ENCODE measurements at places on chromosomes 16 and 17.

DNA sequence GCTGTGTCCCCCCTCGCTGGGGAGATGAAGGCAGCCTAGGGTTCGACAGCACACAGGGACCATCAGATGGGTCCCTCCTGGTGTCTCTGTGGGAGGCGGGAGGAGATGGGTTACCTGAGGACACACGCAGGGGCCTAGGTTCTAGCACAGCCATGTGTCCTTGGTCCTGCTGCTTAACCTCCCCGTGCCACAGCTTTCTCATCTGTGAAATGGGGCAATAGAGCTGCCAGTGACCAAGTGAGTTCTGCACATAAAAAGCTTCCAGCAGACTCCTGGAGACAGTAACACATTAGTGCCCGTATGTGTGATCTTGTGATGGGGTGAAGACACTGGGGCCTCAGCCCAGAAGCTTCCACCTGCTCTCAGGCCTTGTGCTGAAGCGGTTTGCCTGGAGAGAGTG, 96.0 kb upstream of the GSE1 start:
- no peak for DNase-seq

- DNase-seq, result no peak
Measured at GRCh38 chr16:3004781-3005284, 7.9 kb upstream of the CLDN9 start.

- no peak for DNase-seq
Measured at GRCh38 chr17:38434178-38434665, 6.0 kb downstream of the ARHGAP23 start.

DNA sequence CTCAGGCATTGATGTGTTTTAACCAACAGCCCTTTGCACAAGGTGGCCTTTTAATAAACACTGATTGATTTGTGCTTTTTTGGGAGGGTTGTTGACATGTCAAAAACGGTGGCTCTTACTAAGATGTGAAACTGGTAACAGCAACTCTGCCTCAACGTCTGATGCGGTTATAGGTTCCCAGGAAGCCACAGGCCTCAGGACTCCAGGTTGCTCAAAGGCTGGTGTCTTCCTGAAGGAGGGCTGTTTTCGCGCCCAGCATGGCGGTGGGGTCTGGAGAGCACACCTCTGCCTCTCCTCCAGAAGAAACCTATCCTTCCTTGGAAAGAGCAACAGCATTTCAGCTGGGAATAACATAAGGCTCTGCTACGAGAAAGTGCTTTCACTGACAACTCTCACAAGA, 187.5 kb downstream of the IRF8 start:
- no peak for DNase-seq

- DNase-seq, result no peak
Measured at GRCh38 chr17:67818110-67819002, 6.9 kb upstream of the BPTF start.

DNA sequence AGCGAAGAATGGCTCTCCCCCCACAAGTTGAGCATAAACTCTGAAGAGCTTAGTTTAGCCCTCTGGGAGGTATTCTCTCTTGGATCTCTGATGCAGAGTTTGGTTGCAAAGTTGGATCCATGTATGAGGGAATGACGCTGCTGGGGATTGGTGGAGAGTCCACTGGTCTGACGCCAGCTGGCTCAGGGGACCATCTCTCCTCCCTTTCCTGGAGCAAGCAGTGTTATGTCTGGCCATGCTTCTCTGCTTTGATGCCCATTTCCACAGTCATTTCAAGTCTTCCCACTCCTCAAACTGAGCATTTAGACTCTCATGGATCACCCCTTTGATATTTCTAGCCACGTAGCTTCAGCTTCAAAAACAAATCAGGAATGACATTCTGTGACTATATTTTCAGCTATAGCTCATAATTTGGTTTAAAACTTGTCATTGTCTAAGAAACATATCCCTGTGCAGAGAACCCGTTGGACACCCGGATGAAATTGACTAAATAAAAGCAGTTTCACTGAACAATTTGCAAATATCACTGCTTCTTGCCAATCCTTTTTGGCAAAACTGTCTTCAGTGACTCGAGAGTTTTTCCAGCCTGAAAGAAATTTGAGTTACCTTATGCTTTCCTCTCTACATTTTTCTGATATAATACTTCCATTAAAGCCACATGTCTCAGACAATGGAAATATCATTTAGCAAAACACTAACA, 193.4 kb upstream of the CDH11 start:
- DNase-seq, result no peak

DNA sequence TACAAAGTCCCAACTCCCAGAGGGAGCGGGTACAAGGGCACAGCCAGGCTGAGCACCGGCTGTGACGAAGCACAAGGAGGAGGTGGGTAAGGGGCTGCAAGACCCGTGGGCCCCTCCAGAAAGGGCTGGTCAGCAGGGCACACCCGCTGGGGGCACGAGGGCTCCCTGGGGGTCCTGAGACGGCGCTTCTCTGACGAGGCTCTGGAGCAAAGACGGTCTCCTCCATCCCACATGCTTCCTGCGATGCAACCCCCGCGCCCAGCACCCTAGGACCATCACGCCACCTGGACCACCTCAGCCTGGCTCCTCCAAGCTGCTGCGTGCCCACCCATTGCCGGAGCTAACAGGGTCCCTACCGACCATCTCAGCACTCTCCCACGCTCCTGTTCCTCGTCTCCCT, 8.7 kb downstream of the CCDC57 start:
- DNase-seq, result no peak

- DNase-seq, result peak; percentile 24
Measured at GRCh38 chr16:70788668-70789594, 12.0 kb downstream of the VAC14 start.

- DNase-seq, result no peak
Measured at GRCh38 chr16:31711344-31711845, 162.2 kb upstream of the ZNF267 start.

DNA sequence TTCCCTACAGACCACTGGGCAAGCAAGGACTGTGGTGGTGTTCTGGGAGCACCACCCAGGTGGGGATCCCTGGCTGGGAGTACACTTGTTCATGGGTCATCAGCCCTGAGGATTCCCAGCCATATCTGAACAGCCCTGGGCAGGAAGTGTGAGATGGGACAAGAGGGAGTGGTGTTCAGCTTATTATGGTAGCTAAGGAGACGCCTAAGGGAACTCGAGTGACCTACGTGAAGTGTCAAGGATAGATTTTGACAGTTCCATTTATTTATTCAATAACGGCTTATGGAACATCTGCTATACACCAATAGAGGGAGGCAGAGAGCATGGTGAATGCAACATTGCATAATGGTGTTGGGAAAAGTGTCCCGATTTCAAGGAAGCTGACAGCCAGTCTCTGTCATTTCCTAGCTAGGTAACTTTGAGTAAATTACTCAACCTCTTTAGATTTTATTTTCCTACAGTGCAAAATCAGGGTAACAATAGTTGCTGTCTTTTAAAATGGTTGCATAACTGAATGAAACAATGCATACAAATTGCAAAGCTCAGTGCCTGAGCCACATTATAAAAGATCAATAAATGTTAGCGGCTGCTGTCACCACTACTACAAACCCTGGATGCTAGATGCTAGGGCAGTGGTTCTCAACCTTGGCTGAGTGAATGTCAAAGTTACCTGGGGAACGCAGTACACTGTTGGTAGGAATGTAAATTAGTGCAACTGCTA, 534.1 kb downstream of the GRIN2A start:
- DNase-seq, result no peak

GRCh38 chr16:11450136-11450535, 104.9 kb downstream of the RMI2 start:
- DNase-seq, result no peak

GRCh38 chr17:21174713-21175112, 39.2 kb downstream of the TMEM11 start:
- no peak for DNase-seq

DNA sequence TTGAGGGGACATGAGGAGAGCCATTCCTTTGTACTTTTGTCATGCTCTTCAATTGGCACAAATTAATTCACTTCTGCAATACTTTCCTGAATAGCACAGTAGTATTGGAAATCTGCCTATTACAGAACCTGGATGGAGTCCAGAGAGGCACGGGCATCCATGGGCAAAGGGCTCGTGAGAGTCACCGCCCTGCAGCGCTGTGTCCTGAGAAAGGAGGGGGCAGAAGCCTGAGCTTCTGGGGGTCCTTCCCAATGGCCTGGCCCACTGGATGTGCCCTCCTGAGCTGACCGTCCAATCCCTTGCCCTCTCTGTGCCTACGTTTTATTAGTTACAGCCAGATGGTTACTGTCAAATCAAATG, 3.5 kb downstream of the G6PC1 start:
- DNase-seq, result no peak

GRCh38 chr17:38899421-38899820, 26.0 kb upstream of the LASP1NB start:
- DNase-seq, result no peak

DNA sequence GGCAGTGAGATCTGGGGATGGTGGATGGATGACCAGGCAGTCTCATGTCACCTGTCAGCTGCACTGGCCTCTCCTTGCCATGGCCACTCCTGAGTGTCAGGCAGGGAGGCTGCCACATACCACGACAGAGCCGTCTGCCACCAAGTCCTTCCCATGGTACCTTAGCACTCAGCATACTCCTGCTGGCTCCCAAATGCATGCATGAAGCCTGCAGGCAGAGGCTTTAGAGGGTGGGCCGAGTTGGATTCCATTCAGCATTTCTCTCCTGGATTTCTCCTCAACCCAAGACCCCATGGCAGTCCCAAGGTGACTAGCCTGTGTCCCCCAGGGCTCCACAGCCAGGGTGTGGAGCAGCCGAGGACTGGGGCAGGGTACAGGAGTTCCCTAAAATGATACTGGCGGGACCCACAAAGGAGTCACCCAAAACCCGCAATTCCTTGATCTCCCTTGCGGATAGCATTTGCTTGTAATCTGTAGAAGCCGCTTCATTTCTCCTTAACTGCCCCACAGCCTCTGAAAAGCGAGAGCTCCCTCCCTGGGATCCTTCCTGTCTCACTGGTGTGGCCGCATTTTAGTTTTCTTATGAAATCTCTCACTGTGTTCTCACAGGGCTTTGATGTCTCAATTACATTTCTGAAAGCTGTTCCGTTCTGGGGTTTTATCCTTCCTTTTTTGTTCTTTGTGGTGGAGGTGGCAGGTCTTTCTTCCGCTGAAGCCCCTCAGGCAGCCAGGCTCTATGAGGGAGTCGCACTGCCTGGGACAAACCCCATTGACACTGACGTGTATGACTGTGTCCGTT, 141.4 kb downstream of the SOCS1 start:
- DNase-seq, result no peak

GRCh38 chr16:309476-309875, 26.5 kb downstream of the PDIA2 start:
- no peak for DNase-seq

GRCh38 chr17:74444406-74444805, 12.5 kb downstream of the GPRC5C start:
- no peak for DNase-seq

DNA sequence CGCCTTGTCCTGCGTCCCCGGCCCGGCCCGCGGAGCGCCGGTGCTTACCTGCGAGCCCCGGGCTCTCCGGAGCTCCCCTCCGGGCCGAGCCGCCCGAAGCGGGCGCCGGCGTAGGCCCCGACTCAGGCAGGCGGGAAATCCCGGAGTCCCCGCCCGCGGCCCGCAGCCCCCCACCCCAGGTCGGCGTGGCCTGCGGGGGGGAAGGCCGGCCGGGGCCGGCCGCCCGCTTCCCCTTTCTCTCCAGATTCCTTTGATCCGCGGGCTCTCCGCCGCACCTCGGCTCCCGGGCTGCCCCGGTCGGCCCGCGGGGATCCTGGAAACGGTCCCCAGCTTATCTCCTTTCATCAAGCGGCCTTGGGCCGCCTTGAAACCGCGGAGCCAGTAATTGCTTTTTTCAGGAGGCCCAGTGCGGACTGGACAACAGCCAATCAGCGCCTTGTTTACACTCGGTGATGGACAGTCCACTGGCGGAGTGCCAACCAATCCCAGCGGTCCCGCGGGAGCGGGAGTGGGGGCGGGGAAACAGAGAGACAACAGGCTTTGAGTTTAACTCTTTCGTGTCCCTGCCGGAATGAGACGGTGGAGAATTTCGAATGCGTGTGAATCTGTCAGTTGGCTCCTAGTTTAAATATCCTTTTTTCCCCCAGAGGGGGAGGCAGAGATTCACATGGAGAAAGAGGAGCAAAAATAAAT, 1.4 kb upstream of the BAHCC1 start:
- DNase-seq, result peak; percentile 98
